ENCODE measurements at places on chromosomes 12 and 14.

DNA sequence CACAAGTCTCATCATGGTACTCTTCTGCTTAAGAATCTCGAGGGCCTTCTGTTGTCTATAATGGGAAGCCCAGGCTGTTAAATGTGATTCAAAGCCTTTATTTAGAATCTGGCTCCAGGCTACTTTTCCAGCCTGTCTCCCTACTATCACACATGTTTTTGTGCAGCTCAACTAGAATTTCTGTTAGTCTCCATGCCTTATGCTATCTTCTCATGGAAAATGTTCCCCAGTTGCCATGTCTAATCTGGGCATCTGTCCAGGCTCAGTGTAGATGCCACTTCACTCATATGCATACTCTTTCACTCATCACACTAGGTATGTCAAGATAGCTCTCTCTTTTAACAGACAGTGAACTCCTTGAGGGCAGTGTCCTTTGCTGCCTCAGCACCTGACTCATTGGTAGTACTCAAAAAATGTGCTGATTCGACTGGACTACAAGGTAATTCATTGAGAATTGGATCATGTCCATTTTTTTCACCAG lies 145.3 kb downstream of the TTLL5 start:
- DNase-seq = no peak

DNA sequence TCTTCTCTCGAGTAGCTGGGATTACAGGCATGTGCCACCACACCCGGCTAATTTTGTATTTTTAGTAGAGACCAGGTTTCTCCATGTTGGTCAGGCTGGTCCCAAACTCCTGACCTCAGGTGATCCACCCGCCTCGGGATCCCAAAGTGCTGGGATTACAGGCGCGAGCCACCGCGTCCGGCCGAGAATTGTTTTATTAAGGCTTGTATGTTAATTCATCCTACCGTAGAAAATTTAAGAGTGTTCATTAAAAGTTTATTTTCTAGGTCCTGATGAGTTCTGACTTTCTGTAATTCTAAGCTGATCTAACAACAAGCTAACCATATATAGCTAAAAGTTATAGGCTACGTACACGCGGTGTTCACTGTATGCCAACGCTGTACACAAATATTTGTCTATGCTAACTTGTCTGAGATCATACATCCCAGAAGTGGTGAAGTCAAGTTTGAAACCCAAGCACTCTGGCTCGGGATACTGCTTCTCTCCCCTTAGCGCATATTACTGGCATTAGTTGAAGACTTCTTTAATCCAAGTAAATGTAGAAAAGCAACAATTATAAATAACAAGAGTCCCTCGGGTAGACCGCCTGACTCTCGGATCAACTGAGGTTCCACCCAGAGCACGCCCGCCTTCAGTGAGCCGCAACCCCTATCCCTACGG lies 570 bp upstream of the MRPS35 start:
- no peak for DNase-seq

- peak; percentile 39 for DNase-seq
These were observed 656 bp downstream of the RAB21 start for GRCh38 chr12:71755146-71755892.

GRCh38 chr12:67651132-67651695 lies 2.7 kb downstream of the DYRK2 start:
- DNase-seq = no peak

DNA sequence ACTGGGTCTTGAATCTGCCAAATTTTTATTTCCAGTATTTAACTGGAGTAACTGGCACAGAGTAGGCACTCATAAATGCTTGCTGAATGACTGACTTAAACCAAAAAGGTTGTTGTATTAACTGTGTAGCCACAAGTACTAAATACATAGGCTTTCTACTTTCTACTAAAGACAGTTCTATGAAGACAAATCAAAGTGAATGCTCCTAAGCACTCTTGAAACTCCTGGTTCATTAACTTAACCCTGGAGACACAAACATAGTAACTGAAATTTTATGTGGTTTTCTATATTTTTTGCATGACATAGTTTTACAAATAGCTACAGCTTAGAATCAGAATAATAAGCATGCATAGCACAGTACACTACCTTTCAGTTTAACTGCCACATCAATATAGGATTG lies 70.4 kb downstream of the TXNDC16 start:
- no peak for DNase-seq

DNA sequence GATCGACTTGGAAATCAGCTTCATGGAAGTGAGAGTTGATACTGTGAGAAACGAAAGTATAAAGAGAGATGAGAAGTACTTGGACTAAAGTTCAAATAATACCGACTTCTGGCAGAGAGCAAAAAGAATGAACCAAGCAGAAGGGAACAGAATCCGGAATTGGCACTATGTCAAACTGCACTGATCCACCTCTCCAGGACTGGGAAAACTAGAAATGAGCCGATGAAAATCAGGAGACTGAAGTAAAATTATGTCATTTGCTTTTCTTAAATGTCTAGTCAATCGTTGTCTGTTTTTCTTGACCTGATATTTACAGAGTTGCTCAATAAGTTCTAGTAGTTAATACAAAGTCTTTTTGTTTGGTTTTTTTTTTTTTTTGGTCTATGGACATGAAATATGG lies 163.0 kb upstream of the FOXG1 start:
- DNase-seq = no peak

GRCh38 chr14:104248203-104249055 lies 110.0 kb downstream of the KIF26A start:
- no peak for DNase-seq

DNA sequence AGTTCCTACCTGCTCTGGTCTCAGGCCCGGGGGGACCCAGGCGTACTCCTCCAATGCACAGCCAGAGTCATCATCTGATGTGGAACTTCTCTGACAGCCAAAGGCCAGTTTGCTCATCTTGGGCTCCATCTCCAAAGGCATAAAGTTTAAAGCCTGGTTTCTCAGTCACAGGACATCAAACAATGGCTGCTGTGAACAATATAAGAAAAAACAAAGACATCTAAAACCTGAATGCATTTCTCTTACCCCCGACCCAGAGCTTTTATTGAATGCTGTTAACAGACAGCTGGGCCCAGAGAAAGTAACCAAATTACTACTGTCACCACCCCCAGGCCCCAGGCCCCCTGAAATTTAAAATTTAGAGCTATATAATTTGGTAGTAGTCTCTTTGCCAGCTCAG lies 117.2 kb downstream of the PRICKLE1 start:
- no peak for DNase-seq

DNA sequence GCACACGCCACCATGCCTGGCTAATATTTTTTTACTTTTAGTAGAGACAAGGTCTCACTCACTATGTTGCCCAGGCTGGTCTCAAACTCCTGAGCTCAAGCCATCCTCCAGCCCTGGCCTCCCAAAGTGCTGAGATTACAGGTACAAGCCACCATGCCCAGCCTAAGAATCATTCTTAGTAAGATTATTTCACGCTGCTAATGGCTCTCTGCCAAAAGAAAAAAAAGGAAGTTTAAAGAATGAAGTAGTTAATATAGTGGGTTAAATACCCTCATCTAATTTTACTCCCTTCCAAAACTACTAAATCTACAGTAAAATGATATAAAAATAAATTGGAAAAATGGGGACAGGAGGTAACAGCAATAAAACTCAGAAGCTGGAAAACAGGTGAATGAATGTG lies 2.6 kb downstream of the ETFRF1 start:
- DNase-seq = no peak

GRCh38 chr14:23101986-23102625 lies 2.7 kb downstream of the CIROP start:
- no peak for DNase-seq

DNA sequence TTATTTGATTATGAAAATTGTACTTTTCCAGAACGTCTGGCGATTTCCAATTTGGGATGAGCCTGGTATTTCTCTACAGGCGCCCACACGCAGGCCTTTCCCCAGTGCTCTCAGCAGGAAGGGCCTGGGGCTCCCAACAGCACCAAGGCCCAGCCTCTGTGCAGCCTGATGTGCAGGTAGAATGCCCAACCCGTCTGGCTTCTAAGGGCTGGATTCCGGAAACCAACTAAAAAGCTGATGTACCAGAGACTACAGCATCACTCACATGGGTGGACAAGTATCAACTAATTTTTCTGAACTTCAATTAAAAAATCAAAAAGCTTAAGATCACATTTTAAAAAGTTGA lies 25.8 kb downstream of the CDC42BPB start:
- DNase-seq = no peak

- DNase-seq = no peak
These were observed 30.5 kb downstream of the ANKRD9 start for GRCh38 chr14:102479107-102479506.

All from activated CD4-positive, CD25-positive, alpha-beta regulatory T cell (primary cell).